ENCODE measurements at places on chromosomes 6 and 20. TPM values are rescaled to one million over a fixed set of nuclear protein-coding genes. Genes with fewer than 3 reads are reported as not detected.

GRCh38 chr6:97023982-97024381 lies 99.5 kb downstream of the KLHL32 start:
- DNase-seq = no peak

- no peak for DNase-seq
Observed at GRCh38 chr6:14542670-14543366, 425.2 kb downstream of the CD83 start.

DNA sequence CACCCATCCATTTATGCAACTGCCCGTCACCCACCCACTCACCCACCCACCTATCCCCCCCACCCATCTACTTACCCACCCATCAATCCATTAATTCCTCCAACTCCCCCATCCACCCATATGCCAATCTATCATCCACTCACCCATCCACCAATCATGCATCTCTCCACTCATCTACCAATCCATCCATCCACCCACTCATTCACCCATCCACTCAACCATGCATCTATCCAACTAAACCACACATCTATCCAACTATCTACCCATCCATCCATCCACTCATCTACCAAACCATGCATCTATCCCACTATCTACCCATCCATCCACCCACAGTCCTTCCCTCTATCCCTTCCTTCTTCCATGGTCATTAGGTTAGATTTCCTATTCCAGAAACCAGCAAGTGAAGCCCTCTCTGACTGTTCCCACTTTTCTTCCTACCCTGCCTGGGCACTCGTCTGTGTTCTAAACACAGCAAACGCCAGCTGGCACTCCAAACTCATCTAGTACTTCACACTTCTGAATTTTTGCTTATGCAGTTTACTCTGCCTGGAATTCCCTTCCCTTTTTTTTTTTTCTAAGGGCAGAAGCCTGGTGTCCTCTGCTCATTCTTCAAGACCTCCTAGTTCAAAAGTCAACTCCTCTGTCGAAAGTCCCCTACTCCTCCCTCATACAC lies 43.1 kb downstream of the ARHGAP40 start:
- DNase-seq = no peak

- no peak for DNase-seq
Observed at GRCh38 chr6:56995347-56995902, 40.5 kb downstream of the BEND6 start.

GRCh38 chr6:139295901-139296300 lies 4.1 kb upstream of the TXLNB start:
- DNase-seq = no peak

- no peak for DNase-seq
Observed at GRCh38 chr20:18796282-18796833, 17.2 kb upstream of the SCP2D1 start.

- no peak for DNase-seq
Observed at GRCh38 chr20:57094991-57095390, 171.4 kb downstream of the BMP7 start.

GRCh38 chr6:138673346-138674014 lies 100.1 kb upstream of the CCDC28A start:
- DNase-seq = no peak

- no peak for DNase-seq
Observed at GRCh38 chr6:151100326-151100725, 139.4 kb upstream of the AKAP12 start.

DNA sequence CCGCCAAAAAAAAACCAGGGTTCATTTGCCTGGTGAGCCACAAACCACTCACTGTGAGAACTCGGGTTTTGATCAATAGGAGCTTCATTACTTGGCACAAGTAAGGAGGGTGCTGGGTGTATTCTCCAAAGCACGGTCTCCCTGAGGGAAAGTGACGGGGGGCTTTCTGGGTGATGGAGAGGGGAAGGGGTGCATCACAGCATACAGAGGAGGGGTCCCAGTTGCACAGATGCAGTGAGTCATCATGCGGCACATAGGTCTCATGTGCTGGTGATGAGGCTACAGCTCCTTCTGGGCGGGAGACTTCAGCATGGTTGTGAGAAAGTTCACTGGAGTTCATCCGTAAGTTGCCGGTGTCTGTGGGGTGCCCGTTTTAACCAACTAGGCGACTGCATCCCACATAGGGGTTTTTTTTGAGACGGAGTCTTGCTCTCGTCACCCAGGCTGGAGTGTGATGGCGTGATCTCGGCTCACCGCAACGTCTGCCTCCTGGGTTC lies 36.2 kb downstream of the SUN5 start:
- no peak for DNase-seq

- DNase-seq = no peak
Observed at GRCh38 chr6:99310553-99310952, 38.9 kb downstream of the FAXC start.

- no peak for DNase-seq
Observed at GRCh38 chr20:32509639-32510066, 75.5 kb downstream of the NOL4L start.

DNA sequence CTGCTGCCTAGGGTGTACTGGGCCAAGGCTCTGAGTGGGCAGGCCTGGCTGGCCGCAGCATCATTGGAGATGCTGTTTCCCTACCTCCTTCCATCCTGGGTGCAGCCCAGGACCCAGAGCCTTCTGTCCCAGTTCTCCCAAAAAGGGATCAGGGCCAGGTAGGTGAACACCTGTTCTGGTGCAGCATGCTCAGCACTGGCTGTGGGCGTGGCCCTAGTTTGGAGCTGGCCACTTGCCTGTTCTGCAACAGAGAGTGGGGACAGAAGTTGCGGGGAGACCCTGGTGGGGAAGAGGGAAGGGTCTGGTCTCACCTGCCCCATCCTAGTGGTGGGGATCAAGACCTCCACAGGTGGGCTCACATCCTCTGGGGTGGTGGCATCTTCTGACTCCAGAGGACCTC lies 1.4 kb upstream of the ARMC12 start:
- DNase-seq = no peak

GRCh38 chr6:152943260-152943897 lies 39.5 kb downstream of the FBXO5 start:
- no peak for DNase-seq

GRCh38 chr20:57696401-57696961 lies 13.3 kb downstream of the PMEPA1 start:
- no peak for DNase-seq

DNA sequence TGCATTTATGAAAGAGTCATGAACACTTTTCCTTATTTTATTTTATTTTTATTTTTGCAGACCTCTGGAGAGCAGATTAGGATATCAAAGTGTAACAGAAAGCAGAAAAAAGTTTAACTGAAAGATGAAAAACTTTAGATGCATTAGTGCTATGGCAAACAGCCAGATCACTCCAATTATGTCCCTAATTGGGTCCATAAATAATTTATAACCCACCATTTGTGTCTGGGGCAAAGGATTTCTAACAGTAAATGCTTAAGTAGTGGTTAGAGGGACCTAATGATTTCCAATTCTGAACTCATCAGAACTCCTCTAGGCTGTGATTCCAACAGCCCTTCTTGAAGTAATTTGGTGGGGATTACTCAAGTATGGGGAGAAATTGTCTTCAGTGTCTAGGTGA lies 93.7 kb upstream of the PROKR2 start:
- DNase-seq = no peak

- no peak for DNase-seq
Observed at GRCh38 chr6:156440688-156441087, 336.5 kb upstream of the ARID1B start.

- DNase-seq = no peak
Observed at GRCh38 chr6:34947561-34947960, 58.5 kb downstream of the ANKS1A start.

DNA sequence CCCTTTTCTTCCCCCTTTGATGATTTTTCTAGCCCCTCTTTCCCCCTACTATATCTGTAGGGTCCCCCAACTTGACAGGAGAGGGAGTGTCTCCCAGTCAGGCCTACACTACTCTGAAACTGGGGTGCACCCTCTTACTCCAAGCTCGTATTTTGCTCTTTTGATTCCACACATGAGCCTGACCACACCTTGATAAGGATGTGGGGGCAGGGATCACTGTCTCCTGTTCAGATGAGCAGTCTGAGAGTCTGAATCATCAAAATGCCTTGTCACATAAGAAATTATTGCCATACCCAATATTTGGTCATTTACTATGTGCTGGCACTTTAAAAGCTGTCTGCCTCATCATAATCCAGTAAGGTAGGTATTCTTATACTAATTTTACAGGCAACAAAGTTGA lies 15.9 kb downstream of the PNPLA1 start:
- DNase-seq = no peak

DNA sequence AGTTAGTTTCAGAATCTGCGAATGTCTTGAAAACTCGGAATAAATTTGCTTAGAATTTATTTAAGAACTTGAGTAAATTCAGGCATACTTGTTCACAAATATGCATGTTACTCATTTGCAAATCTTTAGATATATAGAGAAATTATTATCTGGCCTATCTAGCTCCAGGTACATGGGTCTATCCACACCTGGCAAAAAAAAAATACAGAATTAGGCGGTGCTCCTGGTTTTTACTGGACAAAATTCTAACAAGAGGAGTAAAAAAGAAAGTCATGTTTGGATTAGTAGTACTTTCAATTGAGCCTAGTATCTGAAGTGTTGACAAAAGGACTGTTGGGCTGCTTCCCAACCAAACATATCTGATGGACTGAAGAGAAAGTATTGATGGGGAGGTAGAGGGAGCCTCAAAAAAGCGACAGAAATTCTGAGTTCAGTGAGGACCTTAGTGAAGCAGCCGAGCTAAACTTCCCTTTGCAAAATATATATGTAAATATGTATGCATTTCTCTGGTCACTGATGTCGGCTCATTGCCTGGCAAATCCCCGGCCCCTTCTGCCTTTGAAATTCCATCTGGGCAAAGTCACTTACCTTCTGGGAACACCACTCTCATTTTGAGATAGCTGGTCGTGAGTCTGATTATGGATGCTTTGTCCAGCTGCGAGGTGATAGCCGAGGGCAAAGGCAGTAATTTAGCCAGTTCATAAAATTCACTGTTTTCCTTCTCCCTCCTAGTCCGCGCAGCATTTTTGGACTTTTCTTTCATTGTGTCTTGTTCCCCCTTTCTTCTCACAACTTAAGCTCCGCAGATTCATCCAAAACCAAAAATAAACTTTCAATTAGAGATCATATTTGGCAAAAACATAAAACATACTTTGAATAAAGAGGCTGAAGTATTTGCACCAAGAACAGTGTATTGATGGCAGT lies 1.8 kb downstream of the SIM1 start:
- no peak for DNase-seq

DNA sequence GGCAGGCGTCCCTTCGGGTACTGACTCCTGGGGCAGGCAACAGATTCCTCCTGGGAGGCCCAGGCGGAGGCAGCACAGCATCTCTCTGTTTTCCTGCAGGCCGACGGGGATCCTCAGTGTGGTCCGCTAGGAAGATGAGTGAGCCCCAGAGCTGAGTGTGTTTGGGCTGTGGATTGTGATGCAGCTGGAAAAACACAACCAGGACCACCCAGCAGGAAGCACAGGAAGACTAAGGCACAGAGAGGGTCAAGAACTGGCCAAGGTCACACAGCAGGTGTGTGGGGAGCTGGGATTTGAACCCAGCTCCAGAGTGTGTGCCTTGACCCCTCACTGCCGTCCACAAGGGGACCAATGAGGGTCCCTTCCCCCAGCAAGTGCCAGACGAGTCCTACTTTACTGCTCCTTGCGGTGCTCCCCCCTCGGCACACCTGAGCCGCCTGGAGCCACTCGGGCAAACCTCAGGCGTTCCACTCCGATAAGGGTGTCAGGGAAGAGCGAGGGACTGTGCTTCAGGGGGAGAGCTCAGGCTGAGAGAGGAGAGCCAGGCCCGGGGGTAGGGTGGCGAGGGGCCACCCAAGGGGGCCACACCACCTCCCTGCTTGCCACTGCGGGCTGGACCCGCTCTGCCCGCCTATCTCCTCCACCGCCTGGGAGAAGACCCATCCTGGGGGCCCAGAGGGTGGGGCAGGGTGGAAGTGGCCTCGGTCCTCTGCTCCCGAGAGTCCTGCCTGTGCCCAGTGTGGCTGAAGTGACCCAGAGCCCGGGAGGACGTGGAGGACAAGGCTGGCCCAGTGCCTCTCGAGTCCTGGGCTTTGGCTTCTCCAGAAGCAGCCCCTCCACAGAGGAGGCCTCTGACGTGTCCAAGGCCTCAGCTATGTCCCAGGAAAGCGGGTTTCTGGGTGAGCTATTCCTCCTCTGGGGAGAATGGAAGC lies 63.3 kb downstream of the YTHDF1 start:
- no peak for DNase-seq

DNA sequence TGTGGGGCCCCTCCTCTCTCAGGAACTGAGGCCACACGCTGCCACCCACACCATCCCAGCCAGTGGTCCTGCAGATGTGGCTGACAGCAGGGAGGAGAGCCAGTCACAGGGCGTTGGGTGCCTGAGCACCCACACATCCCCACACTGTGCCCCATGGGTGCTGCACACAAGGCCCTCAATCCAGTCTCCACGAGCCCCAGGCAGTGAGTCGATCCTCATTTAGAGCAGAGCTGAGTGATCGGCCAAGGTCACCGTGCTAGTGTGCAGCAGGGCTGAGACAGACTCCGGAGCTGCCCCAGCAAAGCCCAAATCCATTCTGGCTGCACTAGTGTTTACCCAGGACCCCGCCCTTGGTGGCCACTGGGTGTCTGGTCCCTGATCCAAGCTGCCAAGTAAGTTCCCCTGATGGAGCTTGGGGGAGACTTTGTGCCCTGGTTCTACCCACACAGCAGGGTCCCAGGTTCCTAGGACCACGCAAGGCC lies 9.0 kb downstream of the C20orf203 start:
- DNase-seq = no peak

- DNase-seq = no peak
Observed at GRCh38 chr6:28841290-28841689, 82.5 kb downstream of the TRIM27 start.

GRCh38 chr6:129033180-129033579 lies 150.2 kb downstream of the LAMA2 start:
- DNase-seq = no peak

GRCh38 chr20:53609491-53610445 lies 16.1 kb upstream of the ZNF217 start:
- no peak for DNase-seq

- no peak for DNase-seq
Observed at GRCh38 chr6:132790450-132790849, 8.0 kb downstream of the SLC18B1 start.

GRCh38 chr20:36394340-36394965 lies 88.3 kb downstream of the DLGAP4 start:
- DNase-seq = no peak

Gene DYNLT2
- total RNA-seq = 2.9 TPM

Gene CPXM1
- total RNA-seq = not detected

Gene MUC21
- total RNA-seq = not detected

Gene ULBP2
- 0.56 TPM for total RNA-seq

Gene CAP2
- 160 TPM for total RNA-seq

Gene APCDD1L
- not detected for total RNA-seq

Gene POU3F2
- 17.9 TPM for total RNA-seq

Gene IL17A
- total RNA-seq = not detected

Gene CALHM4
- total RNA-seq = not detected

Gene BMP6
- 5.1 TPM for total RNA-seq

Gene HS3ST5
- total RNA-seq = 7.8 TPM

Gene FRS3
- 29.0 TPM for total RNA-seq

Gene SMIM8
- 17.3 TPM for total RNA-seq

Data from dorsolateral prefrontal cortex (tissue), 122 donors.